Pancreas (tissue), 10 donors: ENCODE measurements at places on chromosomes 12 and 14. TPM values are rescaled to one million over a fixed set of nuclear protein-coding genes. Genes with fewer than 3 reads are reported as not detected.

Gene TAS2R8
- total RNA-seq = not detected

DNA sequence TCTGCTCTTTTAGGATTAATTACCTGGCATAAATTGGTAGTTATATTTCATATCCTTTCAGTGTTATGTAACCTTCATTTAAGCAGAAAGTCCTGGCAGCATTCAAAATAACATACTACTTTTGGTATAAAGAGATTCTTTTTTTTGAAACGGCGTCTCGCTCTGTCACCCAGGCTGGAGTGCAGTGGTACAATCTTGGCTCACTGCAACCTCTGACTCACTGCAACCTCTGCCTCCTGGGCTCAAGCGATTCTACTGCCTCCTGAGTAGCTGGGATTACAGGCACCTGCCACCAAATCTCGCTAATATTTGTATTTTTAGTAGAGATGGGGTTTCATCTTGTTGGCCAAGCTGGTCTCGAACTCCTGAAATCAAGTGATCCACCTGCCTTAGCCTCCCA is 9.2 kb downstream of the KTN1 start:
- no peak overlapping the region for H3K4me3 ChIP-seq
- no peaks in the 10 kb centered on the region for H3K27me3 ChIP-seq
- H3K27ac ChIP-seq = no peak overlapping the region
- DNase-seq = no peak
- H3K36me3 ChIP-seq = no peaks in the 10 kb centered on the region

DNA sequence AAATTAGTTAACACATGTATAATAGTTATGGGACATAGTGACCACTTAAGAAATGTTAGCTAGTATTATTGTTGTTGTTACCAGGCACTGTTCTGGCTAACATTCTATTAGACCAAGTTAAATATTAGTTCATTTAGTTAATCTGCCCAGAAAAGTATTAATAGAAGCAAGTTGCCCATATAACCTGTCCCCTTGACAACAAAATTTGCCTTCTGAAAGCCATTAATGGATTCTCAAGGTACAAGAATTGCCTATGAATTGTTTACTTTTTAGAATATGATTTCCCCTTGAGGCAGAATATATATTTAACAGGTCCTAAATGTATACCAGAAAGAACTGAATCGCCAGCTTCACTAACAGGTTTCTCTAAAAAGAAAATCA is 167.3 kb upstream of the TMCC3 start:
- no peak for DNase-seq
- no peaks in the 10 kb centered on the region for H3K36me3 ChIP-seq
- no peak overlapping the region for H3K27ac ChIP-seq
- H3K4me3 ChIP-seq = no peak overlapping the region
- H3K27me3 ChIP-seq = no peaks in the 10 kb centered on the region

DNA sequence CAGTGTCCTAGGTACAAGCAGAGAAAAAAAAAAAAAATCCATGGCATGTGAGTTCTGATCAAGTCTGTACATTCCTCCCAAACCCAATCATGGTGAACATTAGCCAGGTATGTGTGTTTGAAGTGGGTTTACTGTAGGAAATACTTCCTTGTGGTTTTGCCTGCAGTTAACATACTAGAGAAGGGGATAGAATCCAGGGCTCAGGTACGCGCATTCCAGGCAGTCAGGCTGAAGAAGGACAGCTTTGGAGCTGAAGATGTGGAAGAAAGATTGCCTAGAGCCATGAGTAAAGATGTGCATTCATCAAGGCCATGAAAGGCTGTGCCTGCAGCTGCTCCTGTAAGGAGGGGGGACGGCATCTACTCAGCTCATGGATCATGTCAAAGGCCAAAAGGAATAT is 88.2 kb upstream of the NTF3 start:
- H3K27me3 ChIP-seq = no peaks in the 10 kb centered on the region
- DNase-seq = no peak
- H3K27ac ChIP-seq = no peak overlapping the region

Gene KLHDC1
- 1.2 TPM for total RNA-seq

Gene C3AR1
- total RNA-seq = 0.93 TPM

GRCh38 chr12:8734873-8735381 is 37.1 kb downstream of the RIMKLB start:
- no peaks in the 10 kb centered on the region for H3K4me1 ChIP-seq
- H3K27me3 ChIP-seq = no peaks in the 10 kb centered on the region
- no peak overlapping the region for H3K4me3 ChIP-seq
- H3K36me3 ChIP-seq = no peaks in the 10 kb centered on the region
- no peak for DNase-seq

GRCh38 chr12:132525833-132526455 is 36.0 kb downstream of the FBRSL1 start:
- no peaks in the 10 kb centered on the region for H3K36me3 ChIP-seq
- H3K27ac ChIP-seq = no peak overlapping the region
- no peak overlapping the region for H3K4me3 ChIP-seq
- no peak for DNase-seq
- no peaks in the 10 kb centered on the region for H3K4me1 ChIP-seq

Gene POLE
- total RNA-seq = 7.2 TPM

Gene RAPGEF3
- total RNA-seq = 6.7 TPM

DNA sequence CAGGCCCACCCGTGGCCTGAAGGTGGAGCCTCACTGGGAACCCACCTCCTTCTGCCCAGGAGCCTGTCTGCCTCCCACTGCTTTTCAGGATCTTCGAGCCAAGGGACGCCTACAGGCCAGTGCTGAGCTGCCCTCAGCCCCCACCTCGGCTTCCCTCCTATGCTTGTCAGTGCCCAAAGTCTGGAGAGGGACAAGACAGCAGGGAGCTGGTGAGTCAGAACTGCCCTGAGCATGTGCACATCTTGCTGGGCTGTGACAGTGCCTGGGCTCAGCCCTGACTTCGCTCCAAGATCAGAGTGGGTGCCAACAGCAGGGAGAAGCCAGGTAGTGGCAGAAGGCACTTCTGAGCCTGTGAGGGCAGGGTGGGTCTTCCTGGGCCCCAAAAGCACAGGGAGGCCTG is 286.8 kb downstream of the AEBP2 start:
- H3K4me3 ChIP-seq = no peak overlapping the region
- H3K27ac ChIP-seq = no peak overlapping the region
- no peaks in the 10 kb centered on the region for H3K27me3 ChIP-seq
- H3K36me3 ChIP-seq = no peaks in the 10 kb centered on the region
- DNase-seq = no peak
- H3K4me1 ChIP-seq = no peaks in the 10 kb centered on the region

Gene ACIN1
- 51.8 TPM for total RNA-seq

DNA sequence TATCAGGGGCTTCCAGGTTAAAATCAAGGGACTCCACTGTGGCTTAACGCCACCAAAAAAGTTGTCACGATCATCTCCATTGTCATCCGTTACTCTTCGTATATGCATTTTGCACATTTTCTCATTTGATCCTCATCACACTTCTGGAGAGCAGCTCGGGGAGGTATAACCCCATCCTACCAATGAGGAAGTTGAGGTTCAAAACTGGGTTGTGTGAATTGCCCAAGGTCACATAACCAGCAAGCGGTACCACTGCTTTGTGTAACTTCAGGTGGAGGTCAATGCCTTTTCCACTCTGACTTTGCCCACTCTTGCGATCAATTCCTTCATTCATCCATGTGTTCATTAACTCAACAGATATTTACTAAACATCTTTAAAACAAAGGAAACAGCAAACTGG is 71.1 kb upstream of the CCND2 start:
- no peaks in the 10 kb centered on the region for H3K36me3 ChIP-seq
- H3K27ac ChIP-seq = no peak overlapping the region
- H3K27me3 ChIP-seq = no peaks in the 10 kb centered on the region
- H3K4me3 ChIP-seq = no peak overlapping the region
- H3K4me1 ChIP-seq = no peaks in the 10 kb centered on the region

- no peak for DNase-seq
- H3K36me3 ChIP-seq = no peaks in the 10 kb centered on the region
These were observed 6.5 kb downstream of the CEBPE start for GRCh38 chr14:23112359-23113178.

DNA sequence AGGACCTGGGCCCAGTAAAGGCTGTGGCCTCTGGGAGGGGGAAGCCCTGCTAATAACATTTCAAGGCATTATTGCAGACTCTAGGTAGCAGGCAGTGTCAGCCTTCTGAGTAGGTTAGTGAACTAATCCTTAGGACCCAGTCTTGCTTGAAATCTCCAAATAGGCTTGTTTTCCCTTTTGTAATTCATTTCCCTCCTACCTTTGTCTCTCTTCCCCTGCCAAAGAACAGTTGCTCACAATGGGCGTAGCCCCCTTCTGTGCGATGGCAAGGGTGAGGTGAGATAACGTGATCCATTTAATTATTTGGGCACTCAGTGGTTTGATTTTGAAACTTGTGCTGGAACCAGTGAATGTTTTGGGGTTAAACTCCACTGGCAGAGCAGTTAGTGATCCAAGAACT is 10.9 kb downstream of the PELI2 start:
- no peak overlapping the region for H3K27ac ChIP-seq
- no peaks in the 10 kb centered on the region for H3K27me3 ChIP-seq
- H3K36me3 ChIP-seq = no peaks in the 10 kb centered on the region
- no peak for DNase-seq

DNA sequence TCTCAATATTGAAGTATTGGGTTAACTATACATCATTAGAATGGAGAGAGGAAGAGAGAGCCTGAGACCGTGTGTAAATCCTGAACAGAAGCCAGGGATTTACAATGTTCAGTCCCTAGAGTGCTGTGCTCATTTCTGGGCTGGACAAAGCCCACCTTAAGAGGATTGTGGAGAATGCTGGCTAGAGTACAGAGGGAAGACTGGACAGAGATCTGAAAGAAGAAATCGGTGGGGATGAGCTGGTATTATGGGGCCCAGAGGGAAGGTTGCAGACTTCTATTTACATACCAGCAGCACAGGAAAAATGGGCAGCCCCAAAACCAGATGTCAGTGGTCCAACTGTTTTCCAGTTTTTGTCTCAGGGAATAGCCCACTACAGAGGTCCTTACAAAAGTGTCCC is 42.3 kb downstream of the RTN1 start:
- H3K27me3 ChIP-seq = no peaks in the 10 kb centered on the region
- no peak for DNase-seq
- no peaks in the 10 kb centered on the region for H3K36me3 ChIP-seq
- no peak overlapping the region for H3K4me3 ChIP-seq
- no peak overlapping the region for H3K27ac ChIP-seq

GRCh38 chr12:131363841-131364495 is 346.9 kb upstream of the SFSWAP start:
- no peak for DNase-seq
- H3K4me1 ChIP-seq = no peaks in the 10 kb centered on the region
- H3K36me3 ChIP-seq = no peaks in the 10 kb centered on the region
- H3K4me3 ChIP-seq = no peak overlapping the region

GRCh38 chr12:46108721-46109120 is 118.3 kb upstream of the SCAF11 start:
- DNase-seq = no peak
- H3K4me3 ChIP-seq = no peak overlapping the region
- H3K27me3 ChIP-seq = no peaks in the 10 kb centered on the region
- no peaks in the 10 kb centered on the region for H3K4me1 ChIP-seq
- H3K27ac ChIP-seq = no peak overlapping the region
- H3K36me3 ChIP-seq = no peaks in the 10 kb centered on the region

DNA sequence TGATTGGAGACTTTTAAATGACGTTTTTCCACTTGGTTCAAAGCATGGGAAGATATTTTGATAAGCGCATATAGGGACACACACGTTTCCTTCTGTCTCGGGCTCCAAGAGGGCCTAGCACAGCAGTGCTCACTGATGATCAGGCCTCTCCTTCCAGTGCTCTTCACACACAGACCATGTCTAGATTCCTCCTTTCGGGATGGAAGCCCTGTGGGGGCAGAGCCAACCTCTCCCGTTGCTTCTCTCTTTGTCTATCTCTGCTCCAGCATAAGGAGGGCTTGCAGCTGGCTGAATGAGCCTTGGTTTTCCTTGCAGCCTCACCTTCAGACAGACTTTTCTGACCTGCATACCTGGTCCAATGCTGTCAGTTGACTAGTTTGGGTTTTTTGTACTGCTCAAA is 22.3 kb downstream of the GPRC5D start:
- no peak overlapping the region for H3K4me3 ChIP-seq
- H3K36me3 ChIP-seq = no peaks in the 10 kb centered on the region
- H3K4me1 ChIP-seq = no peaks in the 10 kb centered on the region
- H3K27ac ChIP-seq = no peak overlapping the region
- no peak for DNase-seq
- H3K27me3 ChIP-seq = no peaks in the 10 kb centered on the region

- H3K27me3 ChIP-seq = no peaks in the 10 kb centered on the region
- no peak overlapping the region for H3K27ac ChIP-seq
- no peak overlapping the region for H3K4me3 ChIP-seq
- H3K36me3 ChIP-seq = no peaks in the 10 kb centered on the region
- DNase-seq = no peak
These were observed 2.2 kb downstream of the PDZRN4 start for GRCh38 chr12:41190338-41190737.

- H3K36me3 ChIP-seq = no peaks in the 10 kb centered on the region
- H3K4me3 ChIP-seq = no peak overlapping the region
These were observed 855.2 kb downstream of the FSCB start for GRCh38 chr14:43651896-43652295.

Gene FAM177A1
- total RNA-seq = 32.2 TPM

Gene NUBPL
- total RNA-seq = 4.6 TPM

Gene AKAP6
- 1.7 TPM for total RNA-seq

GRCh38 chr12:77343291-77343690 is 277.9 kb upstream of the E2F7 start:
- no peaks in the 10 kb centered on the region for H3K27me3 ChIP-seq
- H3K4me3 ChIP-seq = no peak overlapping the region
- H3K4me1 ChIP-seq = no peaks in the 10 kb centered on the region
- no peaks in the 10 kb centered on the region for H3K36me3 ChIP-seq
- no peak for DNase-seq
- no peak overlapping the region for H3K27ac ChIP-seq

Gene AREL1
- 16.1 TPM for total RNA-seq

- H3K4me1 ChIP-seq = no peaks in the 10 kb centered on the region
- no peak overlapping the region for H3K27ac ChIP-seq
- no peaks in the 10 kb centered on the region for H3K36me3 ChIP-seq
- no peaks in the 10 kb centered on the region for H3K27me3 ChIP-seq
These were observed 45.3 kb downstream of the FSCB start for GRCh38 chr14:44461811-44462210.

DNA sequence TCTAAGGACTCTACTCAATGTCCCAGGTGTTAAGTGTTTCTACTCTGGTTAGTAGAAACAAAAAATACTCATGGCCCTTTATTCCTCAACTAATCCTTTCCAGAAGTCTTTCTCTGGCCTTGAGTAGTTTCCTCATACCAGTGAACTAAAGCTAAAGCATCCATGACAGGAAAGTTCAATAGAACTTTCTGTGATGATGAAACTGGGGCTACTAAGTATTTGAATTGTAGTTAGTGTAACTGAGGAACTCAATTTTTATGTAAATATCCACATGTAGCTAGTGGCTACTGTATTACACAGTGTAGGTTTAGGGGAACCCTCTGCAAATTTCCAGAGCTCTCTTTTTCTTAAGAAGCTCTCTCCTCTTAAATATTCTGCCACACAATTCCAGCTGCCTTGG is 63.7 kb downstream of the R3HDM2 start:
- no peaks in the 10 kb centered on the region for H3K36me3 ChIP-seq
- no peak overlapping the region for H3K27ac ChIP-seq
- H3K4me3 ChIP-seq = no peak overlapping the region

Gene LTBP2
- total RNA-seq = 5.5 TPM
